ENCODE measurements at places on chromosomes 6 and 20.

DNA sequence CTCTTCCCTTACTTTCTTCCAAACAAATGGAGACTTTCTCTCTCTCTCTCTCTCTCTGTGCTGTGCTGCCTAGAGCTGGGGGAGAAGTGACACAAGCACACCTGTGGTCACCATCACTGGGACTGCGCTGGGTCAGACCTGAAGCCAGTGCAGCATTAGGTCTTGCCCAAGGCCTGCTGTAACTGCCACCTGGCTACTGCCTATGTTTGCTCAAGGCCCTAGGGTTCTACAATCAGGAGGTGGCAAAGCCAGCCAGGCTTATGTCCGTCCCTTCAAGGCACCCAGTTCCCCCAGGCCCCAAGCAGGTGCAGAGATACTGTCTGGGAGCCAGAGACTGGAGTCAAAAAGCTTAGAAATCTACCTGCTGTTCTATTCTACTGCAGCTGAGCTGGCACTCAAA is 49.4 kb upstream of the TOP1 start:
- DNase-seq, result no peak

DNA sequence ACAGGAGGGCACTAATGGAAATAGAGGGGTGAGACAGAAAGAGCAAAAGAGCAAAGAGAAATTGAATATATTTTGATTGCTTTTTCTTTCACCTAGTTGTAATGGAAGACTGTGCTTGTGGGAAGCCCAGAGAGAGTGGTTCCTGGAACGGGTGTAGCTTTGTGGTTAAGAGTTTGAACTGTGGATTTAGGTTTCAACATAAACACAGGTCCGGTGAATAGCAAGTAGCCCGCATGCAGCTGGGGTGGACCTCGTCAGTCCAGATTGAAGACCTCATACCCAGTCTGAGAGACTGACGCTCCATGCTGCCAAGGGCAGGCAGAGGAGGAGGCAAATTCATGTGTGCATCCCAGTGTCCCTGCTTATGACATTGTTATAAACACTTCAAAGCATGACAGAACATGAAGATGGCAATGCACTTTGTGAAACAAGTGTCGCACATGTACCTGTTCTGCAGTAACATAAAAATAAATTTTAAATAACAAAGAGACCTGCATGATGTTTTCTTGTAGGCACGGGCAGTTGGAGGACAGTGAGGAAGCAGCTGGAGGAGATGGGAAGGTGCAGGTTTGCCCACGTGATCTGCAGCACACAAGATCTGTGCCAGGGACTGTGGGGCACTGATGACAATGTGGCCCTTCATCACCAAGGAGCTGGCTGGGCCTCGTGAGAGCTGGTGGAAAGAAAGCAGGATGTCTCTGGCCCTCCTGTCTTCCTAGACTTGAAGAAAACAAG is 220.5 kb upstream of the SSTR4 start:
- DNase-seq, result no peak

GRCh38 chr20:22466447-22467171 is 117.8 kb downstream of the FOXA2 start:
- peak; percentile 98 for DNase-seq

GRCh38 chr20:4726710-4727397 is 5.1 kb downstream of the PRND start:
- no peak for DNase-seq

DNA sequence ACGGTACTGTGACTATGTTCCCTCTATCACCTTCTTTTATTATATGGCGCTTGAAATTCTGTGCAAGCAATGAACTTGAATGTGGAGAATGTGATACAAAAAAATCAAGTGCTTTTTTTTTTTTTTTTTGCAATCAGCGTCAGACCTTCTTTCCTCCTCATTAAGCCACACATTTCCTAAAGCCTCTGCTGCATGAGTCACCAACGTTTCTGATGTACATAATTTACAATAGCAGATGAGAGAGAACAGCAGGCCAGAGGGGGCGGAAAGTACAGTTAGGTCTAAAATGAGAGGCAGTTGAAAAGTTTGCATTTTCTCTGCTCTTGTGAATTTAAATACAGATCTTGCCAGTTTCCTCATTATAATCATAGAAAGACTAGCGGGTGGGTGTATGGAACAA is 114.6 kb upstream of the RIPOR2 start:
- no peak for DNase-seq

DNA sequence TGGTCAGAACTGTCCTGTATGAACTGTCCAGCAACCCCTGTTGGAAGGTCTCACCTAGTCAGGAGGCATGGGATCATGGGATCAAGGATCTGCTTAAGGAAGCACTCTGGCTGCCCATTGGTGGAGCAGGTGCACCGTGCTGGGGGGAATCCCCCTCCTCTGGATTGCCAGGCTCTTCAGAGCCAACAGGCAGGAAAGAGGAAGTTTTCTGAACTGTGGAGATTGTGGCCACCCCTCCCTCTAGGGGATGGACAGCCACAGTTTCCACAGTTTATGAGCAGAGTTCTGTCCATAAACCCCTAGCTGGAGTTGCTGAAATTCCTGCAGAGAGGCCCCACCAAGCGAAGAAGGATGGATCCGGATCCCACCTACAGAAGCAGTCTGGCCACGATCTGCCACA is 13.0 kb upstream of the HLA-DQB1 start:
- DNase-seq, result no peak

- no peak for DNase-seq
These were observed 726.4 kb downstream of the COL12A1 start for GRCh38 chr6:74479420-74479819.

DNA sequence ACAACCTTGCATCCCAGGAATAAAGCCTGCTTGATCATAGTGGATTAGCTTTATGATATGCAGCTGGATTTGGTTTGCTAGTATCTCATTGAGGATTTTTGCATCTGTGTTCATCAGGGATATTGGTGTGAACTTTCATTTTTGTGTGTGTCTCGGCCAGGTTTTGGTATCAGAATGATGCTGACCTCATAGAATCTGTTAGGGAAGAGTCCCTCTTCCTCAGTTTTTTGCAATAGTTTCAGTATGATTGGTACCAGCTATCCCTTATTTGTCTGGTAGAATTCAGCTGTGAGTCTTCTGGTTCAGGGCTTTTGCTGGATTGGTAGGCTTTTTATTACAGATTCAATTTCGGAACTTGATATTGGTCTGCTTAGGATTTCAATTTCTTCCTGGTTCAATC is 132.5 kb downstream of the ZFAND3 start:
- no peak for DNase-seq

DNA sequence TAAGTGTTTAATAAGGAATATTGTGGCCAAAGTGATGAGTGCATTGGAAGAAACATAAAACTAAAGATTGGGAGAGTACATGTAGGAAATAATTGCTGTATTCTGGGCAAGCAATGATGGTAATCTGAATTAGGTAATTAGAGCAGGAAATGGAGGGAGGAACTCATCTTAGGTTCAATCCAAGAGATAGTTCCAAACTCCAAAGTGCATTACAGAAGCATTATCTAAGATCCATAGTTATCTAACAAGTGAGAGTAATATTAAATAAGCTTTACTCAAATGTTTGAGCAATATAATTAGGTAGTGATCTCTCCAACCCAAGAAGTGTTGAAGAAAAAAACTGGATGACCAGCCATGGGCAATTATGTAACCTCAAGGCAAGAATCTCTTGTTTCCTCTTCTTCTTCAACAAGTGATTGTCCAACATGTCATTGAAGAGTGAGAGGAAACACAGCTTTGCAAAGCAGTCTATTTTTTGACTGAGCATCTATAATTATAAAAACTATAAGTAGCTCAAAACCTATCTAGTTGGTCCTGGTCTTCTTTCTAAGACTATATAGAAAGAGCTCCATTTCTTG is 181.2 kb upstream of the TNFAIP3 start:
- DNase-seq, result no peak

DNA sequence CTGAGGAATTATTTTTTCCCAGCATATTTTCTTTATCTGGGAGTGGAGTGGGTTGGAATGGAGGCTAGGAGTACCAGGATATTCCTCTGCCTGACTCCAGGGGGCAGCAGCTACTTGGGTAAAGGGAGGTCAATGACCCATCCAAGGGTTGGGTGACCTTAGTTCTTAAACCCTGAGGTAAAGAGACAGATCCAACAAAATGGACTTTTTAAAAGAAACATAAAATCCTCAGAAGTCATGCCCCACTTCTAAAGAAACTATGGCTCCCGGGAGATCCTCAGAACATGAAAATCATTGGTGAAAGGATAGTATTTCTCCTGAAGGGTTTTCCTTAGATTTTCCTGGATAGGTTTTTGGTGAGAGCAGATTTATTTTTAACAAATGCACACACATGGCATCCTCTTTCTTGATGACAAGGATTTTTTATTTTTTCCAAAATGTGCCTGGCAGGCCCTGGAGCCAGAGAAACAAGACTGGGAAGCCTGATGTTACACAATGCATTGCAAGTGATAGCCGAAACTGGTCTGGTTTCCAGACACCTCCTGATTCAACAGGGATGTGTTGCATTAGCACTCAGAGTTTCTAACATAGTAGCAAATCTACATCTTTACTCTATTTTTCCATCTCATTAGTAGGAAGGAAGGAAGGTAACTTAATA is 240.9 kb upstream of the BTBD3 start:
- no peak for DNase-seq

GRCh38 chr20:59823030-59823423 is 110.4 kb downstream of the SYCP2 start:
- no peak for DNase-seq

DNA sequence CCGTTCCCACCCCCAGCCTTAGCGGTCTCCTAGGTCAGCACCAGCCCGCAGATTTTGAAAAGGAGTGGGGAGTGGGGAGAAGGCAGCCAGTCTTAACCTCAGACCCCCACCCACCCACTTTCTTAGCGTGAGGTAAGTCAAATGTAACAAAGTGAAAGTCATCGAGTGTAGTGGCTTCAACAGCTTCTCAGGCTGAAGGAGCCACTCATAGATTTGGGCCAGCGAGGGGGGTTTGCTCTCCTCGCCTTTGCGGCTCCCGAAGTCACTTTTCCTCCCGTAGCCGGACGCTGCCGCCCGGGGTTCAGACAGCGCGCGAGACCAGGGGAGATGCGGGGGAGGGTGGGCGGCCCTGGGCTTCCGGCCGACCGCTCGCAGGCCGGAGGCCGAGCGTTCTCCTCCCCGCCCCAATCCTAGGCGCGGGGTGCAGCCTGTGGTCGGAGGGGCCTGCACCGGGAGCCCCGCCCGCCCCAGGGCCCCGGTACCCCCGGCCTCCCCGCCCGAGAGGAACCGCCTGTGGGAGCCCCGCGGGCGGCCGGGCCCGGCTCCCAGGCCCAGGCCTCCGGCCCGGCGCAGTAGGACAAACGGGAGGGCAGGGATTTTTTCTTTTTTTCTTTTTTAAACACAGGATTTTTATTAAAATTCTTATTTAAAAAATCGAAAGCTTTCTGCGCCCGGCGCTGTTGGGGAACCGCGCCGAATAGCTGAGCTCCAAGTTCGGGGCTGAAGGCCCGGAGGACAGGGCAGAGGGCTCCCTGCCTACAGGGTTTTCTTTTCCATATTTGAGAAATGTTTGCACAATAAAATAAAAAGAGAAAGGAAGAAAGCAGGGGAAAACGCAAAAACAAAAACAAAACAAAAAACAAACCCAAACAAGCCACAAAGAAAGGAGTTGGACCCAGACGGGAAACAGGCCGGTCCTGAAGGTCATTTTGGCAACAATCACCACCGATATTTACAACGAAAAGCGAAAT is 3.2 kb downstream of the NKX2-2 start:
- no peak for DNase-seq

GRCh38 chr6:38137608-38138265 is 318.2 kb downstream of the ZFAND3 start:
- no peak for DNase-seq

DNA sequence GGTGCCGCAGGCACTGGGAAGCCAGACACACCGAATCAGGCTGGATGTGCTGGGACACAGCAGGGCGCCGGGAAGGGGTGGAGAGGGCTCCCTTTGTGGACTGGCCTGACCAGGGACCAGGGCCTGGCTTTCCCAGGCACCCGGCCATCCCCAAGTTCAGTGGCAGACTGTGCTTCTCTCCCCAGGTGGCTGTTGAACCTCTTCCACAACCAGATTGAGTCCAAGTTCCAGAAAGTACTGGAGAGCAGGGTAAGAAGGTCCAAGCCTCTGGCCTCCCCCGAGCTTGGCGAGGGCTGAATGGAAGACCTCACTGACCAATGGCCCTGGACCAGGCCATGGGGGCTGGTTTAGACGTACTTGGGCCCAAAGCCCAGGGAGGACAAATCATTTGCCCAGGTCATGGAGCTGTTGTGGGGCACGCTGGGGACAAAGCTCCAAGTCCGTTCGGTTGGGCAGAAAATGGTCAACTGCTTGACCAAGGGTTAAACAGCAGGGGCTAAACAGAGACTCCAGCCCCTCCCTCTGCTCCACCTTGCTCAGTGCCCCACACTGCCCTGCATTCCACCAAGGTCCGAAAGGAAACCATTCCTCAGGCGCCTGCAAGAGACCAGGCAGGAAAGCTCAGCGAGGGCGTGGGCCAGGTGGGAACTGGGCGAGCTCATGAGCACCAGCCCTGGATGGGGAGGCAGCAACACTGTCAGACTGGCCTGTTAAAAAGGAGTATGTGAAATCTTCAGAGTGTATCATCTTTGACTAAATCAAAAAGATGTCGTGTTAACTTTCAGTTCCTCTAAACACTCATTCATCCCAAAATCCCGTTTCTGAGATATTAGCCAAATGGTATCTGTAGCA is 9.1 kb downstream of the LBP start:
- DNase-seq, result no peak

DNA sequence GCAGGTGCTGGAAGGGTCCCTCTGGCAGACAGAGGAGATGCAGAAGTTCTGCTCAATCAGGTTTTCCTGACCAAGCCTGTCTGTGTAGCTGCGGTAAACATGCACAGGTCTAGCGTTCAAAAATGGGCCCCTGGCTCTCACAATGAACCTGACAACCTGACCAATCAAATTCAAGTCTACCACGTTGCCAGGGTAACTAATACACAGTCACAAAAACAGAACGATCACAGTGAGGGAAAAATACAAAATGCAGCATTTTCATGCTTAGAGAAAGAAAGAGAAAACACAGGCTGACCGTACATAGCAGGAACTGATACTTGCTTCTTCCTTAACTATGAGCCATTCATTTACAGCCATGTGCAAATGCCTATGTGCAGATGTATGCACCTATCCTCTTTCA is 353.1 kb upstream of the TSHZ2 start:
- DNase-seq, result no peak

DNA sequence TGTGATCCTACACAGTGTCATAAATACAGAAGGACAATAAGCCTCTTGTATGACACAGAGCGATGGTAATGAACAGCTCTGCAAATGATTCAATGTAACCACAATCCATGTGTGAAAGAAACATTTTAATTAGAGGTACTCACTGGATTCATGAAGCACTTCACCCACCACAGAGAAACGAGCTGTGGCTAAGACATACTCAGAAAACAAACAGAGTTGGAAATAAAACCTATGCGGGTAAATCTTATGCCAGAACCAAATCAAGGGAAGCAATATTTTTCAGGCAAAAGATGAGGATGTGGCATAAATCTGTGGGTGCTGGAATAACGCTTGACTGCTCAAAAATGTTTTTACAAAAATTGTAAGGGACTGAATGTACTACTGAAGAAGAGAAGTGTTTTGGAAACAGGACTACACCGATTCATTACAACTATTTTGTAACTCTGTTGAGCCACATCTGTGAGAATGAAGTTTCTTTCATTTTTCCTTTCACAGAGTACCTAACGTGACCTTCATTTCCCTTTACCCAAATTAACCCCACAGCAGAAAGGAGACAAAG is 112.1 kb downstream of the WDR27 start:
- no peak for DNase-seq

Data from NCI-H2081 treated with DMSO at 0.1 percent for 48 hours (cell line).